ENCODE measurements at places on chromosomes 7 and 10. TPM values are rescaled to one million over a fixed set of nuclear protein-coding genes. Genes with fewer than 3 reads are reported as not detected.

- DNase-seq, result no peak
Measured at GRCh38 chr10:49746626-49747302, 15.4 kb downstream of the OGDHL start.

Gene CCDC172
- total RNA-seq, result 3.0 TPM

- DNase-seq, result no peak
Measured at GRCh38 chr7:18278316-18278715, 217.2 kb upstream of the HDAC9 start.

GRCh38 chr7:99562832-99563231 lies 4.4 kb downstream of the ZNF655 start:
- no peak for DNase-seq

Gene ZNF107
- total RNA-seq, result 14.7 TPM

Gene LIPK
- total RNA-seq, result not detected

GRCh38 chr7:135179321-135179925 lies 8.9 kb upstream of the CYREN start:
- DNase-seq, result no peak

GRCh38 chr10:3067118-3067858 lies at the start of gene PFKP:
TSS of gene PFKP (plus strand) at chr10:3067548. CDS start at chr10:3067596, 48 bp downstream.
- peak; percentile 53 for DNase-seq

- no peak for DNase-seq
Measured at GRCh38 chr7:80825499-80825898, 93.4 kb downstream of the SEMA3C start.

Gene STOX1
- total RNA-seq, result 1.6 TPM

DNA sequence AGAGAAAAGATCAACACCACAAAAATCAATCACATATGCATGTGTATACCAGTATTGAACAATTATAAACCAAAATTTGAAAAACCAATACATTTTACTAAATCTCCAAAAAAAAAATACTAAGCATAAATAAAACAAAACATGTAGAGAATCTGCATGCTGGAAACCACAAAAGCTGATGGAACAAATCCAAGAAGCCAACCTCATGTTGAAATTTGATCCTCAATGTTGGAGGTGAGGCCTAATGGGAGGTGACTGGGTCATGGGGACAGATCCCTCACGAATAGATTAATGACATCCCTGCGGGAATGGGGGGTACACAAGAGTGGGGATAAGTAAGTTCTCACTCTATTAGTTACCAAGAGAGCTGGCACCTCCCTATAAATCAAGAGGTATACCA lies 82.5 kb downstream of the OAT start:
- DNase-seq, result no peak

DNA sequence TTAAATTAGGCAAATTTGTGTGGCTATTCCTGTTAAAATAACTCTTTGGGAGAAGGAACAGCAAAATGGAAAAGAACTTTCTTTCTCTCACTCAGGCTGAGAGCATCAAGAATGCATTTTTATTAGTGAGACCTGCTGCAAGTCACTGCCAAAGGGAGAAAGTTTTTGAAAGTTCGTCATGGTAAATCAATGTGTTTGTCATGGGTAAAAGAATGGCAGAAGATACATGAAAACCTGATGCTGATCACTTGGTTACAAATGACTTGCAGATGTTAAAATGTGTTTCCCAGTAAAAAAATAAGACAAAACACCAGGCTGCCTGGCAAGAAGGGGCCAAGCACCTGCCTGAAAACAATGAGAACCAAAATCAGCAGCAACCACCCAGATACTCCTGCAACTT lies 484.7 kb upstream of the NRP1 start:
- DNase-seq, result no peak

DNA sequence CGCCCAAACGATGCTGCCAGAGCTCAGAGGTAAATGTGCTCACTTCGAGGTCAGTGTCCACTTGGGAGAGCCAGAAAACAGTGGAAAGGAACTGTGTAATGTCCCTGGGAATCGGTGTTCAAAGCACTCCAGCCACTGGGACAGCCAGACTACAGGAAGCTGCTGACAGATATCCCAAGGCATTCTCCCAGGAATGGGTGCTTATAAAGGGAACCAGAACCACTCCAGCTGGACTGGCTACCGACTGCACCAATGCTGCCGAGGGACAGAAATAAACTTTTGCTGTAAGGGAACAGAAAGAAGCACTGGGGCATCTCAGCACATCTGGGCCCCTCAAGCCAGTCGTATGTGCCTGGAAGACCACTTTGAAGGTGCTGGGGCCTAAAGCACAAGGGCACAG lies 76.7 kb downstream of the ATXN7L1 start:
- DNase-seq, result no peak

DNA sequence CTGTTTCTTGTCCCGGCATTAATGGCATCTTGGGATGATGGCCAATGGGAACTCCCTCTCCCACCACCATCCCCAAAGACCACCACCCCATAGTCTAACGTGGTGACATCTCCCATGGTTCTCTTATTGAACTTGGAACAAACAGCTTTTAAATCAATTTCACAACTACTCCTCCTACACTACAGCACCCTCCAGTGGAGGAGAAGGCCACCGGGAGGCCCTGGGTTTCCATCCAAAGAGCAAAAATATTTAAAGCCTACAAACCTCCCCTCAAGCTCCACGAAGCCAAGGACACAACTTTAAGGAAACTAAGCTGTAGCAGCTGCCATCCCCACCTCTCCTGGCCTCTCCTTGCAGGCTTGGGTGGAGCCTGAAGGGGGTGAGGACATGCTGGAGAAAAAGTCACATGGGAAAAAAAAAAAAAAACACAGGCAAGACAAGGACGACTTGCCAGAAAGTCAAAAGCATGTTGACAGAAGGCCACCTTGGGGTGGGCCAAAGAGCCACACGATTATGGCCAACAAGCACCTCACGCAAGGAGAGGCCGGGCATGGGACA lies 94.0 kb upstream of the LANCL2 start:
- no peak for DNase-seq

DNA sequence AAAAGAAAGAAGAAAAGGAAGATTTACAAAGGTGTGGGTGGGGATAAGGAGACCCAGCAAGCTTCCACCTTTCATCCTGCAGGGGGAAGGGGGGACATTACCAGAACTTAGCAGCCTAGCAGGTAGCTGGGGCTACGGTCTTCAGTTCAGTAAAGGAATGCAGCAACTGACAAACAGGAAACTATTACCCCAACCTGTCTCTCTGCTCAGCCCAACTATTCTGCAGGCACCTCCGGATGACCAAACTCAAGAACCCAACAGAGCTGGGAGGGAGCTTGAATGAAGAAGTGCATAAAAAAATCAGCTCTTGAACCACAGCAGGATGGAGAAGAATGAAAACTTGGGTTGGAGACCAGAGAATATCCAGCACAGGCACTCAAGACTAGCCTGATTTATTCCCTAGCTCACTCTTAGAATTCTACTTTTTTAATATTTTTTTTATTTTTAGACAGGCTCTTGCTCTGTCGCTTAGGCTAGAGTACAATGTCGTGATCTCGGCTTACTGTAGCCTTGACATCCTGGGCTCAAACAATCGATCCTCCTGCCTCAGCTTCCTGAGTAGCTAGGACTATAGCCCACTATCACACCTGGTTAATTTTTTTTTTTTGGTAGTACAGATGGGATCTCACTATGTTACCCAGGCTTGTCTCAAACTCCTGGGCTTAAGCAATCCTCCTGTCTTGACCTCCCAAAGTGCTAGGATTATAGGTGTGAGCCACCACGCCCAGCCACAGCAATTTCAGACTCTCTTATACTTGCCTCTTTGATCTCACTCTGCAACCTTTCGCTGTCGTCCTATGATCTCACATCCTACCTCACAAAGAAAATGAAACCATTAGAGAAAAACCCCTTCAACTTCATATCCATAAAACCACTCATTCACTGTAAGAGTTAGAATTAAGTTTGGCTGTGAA lies 18.5 kb upstream of the C10orf67 start:
- DNase-seq, result no peak

DNA sequence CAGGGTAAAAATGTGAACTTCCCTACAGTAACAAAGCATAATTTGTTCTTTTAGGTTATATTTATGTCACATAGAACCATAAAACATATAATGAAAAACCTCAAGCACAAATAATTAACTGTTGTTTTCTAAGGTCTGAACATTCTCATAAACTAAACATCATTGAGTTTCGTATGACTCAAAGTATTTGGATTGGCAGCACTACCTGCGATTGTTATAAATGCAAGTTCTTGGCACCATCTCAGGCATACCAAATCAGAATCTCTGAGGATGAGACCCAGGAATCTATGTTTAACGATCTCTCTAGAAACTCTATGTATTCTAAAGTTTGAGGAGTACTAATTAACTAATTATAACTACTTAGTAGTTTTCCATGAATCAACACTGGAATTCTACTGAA lies 22.5 kb downstream of the ORC5 start:
- no peak for DNase-seq

Gene OR2A12
- not detected for total RNA-seq

DNA sequence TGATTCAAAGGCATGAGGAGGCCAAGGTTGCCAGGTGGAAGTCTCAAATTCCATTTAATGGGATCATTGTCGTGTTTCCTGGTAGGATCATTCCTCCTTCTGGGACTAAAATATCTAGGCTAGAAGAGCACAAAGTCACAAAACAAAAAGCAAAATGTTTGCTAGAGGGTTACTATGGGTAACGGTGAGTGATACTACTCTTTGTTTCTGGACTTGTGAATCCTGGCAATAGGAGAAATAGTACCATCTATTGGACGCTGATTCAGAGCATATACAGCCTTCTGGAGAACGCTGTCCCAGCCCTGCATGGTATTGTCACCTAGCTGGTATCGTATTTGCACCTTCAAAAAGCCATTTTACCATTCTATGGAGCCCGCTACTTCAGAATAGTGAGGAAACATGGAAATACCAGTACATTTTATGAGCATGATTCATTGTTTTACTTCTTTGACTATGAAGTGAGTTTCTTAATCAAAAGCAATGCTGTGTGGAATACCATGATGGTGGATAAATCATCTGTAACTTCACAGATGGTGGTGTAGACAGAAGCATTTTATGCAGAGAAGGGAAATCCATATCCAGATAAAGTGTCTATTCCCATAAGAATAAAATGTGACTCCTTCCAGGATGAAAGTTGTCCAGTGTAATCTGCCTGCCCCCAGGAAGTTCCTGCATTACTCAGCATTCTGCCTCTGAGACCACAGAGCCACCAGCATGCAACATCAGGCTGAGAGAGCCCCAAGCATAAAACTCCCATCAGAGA lies 361.0 kb downstream of the ETV1 start:
- DNase-seq, result no peak

- no peak for DNase-seq
Measured at GRCh38 chr7:155602750-155603149, 41.7 kb upstream of the RBM33 start.

GRCh38 chr10:129962031-129962871 lies 1.8 kb downstream of the EBF3 start:
- DNase-seq, result no peak

- no peak for DNase-seq
Measured at GRCh38 chr10:92142512-92142911, 148.4 kb downstream of the CPEB3 start.

GRCh38 chr7:155448632-155449007 lies 9.3 kb upstream of the EN2 start:
- peak; percentile 59 for DNase-seq

Gene AMPH
- 8.9 TPM for total RNA-seq

- no peak for DNase-seq
Measured at GRCh38 chr10:25130906-25131305, 43.9 kb upstream of the GPR158 start.

Gene GLI3
- 46.2 TPM for total RNA-seq

Gene OR9A2
- not detected for total RNA-seq

Gene SLIT1
- total RNA-seq, result 1.1 TPM

Gene FAM25G
- not detected for total RNA-seq

Gene NANOS1
- 2.9 TPM for total RNA-seq

GRCh38 chr10:35165136-35165535 lies 38.5 kb downstream of the CREM start:
- DNase-seq, result no peak

DNA sequence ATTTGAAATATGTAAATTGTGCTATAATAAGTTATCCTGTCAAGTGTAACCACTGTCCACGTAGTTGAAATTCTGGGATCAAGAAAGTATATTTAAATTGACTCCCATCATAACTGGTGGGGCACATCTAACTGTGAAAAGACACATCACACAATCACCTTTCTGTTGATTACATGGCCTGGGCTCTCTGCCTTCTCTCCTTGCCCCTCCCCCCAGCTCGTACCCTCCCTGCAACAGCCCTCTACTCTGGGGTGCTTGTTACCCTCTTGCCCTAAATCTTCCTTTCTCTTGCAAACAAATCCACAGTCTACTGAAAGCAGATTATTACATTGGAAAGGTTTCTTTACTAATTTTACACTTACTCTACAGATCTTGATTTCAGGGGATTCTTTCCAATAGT lies 56.3 kb downstream of the CCDC186 start:
- DNase-seq, result no peak

GRCh38 chr7:710161-710560 lies 16.3 kb upstream of the DNAAF5 start:
- DNase-seq, result no peak

Gene CLDN4
- total RNA-seq, result 32.0 TPM
